Foreskin fibroblast (primary cell): ENCODE measurements at places on chromosomes 5 and 9.

GRCh38 chr5:59621477-59621876, 272.0 kb downstream of the PDE4D start:
- DNase-seq: peak; percentile 35

DNA sequence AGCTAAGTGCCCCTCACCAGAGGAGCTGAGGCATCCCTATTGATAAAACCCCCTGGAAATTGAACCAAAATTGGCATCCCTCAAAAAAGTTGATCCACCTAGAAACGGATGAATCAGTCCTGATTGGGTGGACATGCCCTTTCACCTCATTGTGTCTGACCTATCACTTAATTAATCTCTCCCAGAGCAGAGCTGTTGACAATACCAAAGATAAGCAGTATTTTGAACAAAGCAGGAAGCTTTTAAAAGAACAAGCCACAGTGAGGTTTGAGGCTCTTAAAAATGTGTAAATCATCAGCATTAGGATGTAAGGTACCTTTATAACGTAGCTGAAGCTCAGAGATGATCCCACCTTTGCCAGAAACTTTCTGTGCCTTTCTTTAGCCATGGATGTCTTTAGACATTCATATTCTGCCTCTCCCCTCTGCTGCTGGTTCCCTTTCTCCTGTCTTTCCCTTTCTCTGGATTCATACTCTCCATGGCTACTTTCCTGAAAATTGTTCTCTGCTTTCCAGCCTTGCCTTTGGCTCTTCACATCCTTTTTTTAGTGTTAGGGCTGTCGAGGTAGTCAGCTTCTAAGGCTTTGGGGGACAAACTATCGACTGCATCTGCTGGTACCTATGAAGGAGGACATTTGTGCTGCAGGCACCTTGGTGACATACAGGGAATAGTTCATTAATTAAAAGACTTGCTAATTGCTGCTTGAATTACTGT, 7.8 kb upstream of the LHX2 start:
- DNase-seq: no peak

DNA sequence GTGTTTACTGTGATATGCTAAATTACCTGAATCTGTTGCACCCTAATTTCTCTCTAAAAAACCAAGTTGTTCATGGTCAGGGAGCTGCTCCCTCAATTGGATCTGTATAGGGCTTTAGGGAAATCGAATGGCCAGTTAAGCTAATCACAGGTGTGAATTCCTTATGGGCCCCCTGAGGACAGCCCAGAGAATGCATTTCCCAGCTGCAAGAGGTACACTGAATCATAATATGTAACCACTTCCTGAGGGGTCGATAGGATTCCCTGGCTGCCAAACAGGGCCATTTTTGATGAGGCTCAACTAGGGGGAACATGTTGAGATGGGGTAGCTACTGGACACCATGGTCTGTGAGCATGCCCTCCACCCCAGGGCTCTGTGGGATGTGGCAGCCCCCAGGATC, 478.6 kb downstream of the CCDC171 start:
- no peak for DNase-seq

DNA sequence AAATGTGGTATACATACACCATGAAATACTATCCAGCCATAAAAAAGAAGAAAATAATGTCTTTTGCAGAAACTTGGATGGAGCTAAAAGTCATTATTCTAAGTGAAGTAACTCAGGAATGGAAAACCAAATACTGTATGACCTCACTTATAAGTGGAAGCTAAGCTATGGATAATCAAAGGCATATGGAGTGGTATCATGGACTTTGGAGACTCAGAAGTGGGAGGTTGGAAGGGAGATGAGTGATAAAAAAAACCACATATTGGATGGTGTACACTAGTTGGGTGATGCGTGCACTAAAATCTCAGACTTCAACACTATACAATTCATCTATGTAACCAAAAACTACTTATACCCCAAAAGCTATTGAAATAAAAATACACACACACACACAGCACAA, 24.5 kb downstream of the ADAMTS12 start:
- peak; percentile 45 for DNase-seq

DNA sequence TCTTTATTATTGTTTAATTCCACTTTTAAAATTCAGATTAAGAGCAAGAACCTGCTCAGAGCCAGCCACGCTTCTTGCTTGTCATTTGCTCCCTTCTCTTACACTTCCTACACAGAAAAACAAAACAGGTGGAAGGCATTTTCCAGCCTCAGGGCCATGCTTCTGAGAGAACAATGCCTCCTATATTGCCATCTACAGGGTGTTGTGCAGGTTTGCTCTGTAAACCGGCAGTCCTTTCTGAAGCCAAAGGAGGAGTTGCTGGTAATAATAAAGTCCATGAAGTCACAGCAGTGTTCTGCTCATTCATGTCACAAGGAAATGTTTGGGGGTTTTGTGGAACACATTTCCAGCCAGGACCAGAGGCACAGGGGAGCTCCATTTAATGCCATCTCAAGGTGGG, 16.1 kb upstream of the PRLR start:
- DNase-seq: no peak

GRCh38 chr9:93091453-93092081, 4.5 kb upstream of the CARD19 start:
- DNase-seq: peak; percentile 94

GRCh38 chr9:119349351-119349825, 19.8 kb downstream of the BRINP1 start:
- DNase-seq: no peak

DNA sequence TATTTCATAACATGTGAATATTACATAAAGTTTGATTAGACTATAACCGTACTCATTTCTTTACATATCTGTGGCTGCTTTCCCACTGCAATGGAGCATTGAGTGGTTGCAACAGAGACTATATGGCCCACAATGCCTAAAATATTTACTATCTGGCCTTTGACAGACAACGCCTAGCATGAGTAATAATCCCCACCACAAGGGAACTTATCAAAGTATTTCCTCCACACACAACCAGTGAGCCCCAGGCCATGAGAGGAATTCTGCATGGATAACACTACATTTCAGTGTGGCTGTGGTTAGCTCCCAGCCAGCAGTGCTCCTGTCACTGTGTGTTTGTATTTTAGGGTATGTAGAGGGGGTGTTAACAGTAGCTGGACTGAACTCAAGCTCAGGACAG, 54.8 kb downstream of the FAM81B start:
- peak; percentile 53 for DNase-seq

GRCh38 chr9:136551401-136552116, 5.7 kb upstream of the NOTCH1 start:
- DNase-seq: peak; percentile 89

DNA sequence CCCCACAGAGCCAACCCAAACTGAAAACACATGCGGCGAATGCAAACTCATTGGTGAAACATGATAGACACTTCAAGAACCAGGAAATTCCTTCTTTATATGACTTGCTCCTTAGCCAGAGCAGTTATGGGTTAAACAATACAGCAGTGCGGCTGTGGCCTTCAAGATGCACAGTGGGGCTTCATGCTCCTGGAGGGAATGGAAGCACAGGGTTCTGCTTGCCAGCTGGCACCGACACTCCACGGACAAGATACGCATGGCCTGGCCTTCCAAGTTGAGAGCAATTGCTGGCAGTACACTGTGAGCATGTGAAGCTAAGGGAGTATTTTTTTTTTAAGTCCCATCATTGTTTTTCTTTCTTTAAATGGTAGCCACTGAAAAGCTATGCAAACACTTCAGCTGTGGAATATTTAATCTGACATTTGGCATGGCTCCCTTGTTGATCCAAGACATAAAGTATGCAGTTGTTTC, 451.6 kb upstream of the CD180 start:
- peak; percentile 91 for DNase-seq

- DNase-seq: no peak
Measured at GRCh38 chr9:128048663-128049062, 18.5 kb downstream of the NAIF1 start.

- no peak for DNase-seq
Measured at GRCh38 chr5:5271786-5272321, 131.7 kb downstream of the ADAMTS16 start.

DNA sequence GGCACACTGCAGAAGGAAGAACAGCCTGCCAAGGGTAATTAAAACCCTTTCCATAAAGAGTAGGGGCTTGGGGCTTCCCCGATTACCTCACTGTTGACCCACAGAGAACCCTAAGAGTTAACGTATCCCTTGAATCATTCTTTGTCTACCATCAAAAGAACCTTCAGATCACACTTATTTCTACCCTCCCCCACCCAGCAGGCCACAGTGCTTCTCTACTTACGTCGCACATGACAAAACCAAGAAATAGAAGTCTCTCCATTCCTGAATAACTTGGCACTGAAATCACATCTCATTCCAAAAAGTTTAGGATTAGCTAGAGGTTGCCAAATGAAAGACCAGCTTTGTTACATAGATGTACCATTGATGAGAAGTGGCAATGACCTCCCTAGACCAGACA, 268.7 kb upstream of the GAS1 start:
- DNase-seq: no peak

GRCh38 chr9:137611623-137612609, 6.4 kb downstream of the ARRDC1 start:
- DNase-seq: peak; percentile 82

DNA sequence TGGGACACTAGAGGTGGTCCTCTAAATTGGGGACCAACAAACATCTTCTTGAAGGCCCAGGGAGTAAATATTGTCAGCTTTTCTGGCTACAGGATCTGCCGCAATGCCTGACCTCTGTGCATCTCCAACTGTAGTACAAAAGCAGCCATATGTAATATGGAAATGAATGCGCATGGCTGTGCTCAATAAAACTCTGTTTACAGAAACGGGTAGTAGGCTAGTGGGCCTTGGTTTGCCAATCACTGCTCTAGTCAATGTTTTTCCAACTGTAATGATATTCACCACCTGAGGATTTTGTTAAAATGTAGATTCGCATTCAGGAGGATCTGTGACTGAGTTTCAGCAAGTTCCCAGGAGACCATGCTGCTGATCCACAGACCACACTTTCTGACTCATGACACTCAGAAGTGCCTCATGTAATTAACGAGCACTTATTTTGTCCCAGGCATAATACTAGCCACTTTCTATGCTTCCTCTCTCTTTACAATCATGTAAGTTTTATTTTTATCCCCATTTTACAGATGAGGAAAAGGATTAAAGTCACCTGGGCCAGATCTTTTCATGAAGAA, 96.9 kb downstream of the MED27 start:
- no peak for DNase-seq

- peak; percentile 25 for DNase-seq
Measured at GRCh38 chr5:113663879-113664541, 150.5 kb downstream of the YTHDC2 start.
